ENCODE measurements at places on chromosomes 12 and 14. TPM values are rescaled to one million over a fixed set of nuclear protein-coding genes. Genes with fewer than 3 reads are reported as not detected.

GRCh38 chr12:94532490-94533422, 73.1 kb upstream of the CEP83 start:
- no peaks in the 10 kb centered on the region for H3K27me3 ChIP-seq
- peaks cover 24% of the 10 kb centered on the region for H3K4me1 ChIP-seq
- H3K27ac ChIP-seq: no peak overlapping the region
- H3K4me3 ChIP-seq: no peak overlapping the region

DNA sequence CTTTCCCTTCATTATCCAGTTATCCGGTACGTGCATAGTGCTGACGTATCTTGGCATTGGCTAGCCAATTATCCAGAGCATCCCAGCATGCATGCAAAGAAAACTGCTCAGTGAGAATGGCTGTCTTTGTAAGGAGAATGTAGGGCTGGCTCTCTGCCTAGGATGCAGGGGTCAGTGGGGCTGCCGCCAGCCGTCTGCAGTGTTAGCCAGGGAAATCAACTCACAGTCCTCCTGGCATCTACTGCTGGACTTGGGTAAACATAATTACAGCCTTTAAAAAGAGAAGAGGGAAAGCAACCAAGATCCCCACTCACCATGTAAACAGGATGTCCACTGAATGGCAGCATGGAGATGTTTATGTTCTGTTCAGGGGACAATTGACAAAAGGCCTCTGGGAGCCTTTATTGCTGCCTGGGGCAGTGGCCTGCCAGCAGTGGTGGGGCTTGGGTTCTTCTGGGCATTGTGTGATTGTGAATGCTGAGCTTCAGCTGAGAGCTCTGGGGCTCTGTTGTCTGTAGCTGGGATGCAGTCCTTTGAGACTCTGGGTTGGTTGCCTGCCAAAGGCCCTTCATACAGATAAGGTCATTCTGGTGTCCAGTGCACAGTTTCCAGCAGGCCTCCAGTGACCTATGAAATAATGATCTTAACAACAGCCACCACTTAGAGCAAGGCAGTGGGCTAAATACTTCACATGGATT, 121.8 kb downstream of the TBC1D30 start:
- no peaks in the 10 kb centered on the region for H3K4me1 ChIP-seq
- no peak for DNase-seq
- no peaks in the 10 kb centered on the region for H3K36me3 ChIP-seq
- peaks cover 22% of the 10 kb centered on the region for H3K27me3 ChIP-seq
- H3K27ac ChIP-seq: no peak overlapping the region
- no peak overlapping the region for H3K4me3 ChIP-seq

GRCh38 chr12:38886931-38887330, 18.5 kb downstream of the CPNE8 start:
- H3K36me3 ChIP-seq: no peaks in the 10 kb centered on the region
- no peak for DNase-seq
- H3K27ac ChIP-seq: no peak overlapping the region
- no peaks in the 10 kb centered on the region for H3K27me3 ChIP-seq

DNA sequence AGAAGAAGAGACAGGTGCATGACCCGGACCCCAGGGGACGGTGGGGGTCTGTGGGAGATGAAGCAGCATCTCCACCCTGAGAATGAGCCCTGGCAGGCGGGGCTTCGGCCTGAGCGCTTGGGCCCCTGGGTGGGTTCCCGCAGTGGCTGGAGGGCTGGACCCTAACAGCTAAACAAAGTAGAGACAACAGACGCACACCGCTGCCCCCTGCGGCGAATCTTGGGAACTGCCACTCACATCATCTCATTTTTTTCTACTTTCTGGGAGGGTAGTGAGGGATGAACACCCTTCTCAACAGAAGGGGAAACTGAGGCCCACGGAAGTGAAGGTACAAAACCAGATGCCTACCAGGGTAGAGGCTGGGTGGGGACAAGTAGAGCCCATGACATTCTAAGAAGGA, 104.7 kb downstream of the RFLNA start:
- DNase-seq: peak; percentile 24
- H3K27me3 ChIP-seq: no peaks in the 10 kb centered on the region
- peaks cover 3% of the 10 kb centered on the region for H3K4me1 ChIP-seq
- H3K4me3 ChIP-seq: no peak overlapping the region

GRCh38 chr12:17283563-17283962, 677.6 kb upstream of the LMO3 start:
- H3K4me3 ChIP-seq: no peak overlapping the region
- no peak overlapping the region for H3K27ac ChIP-seq
- no peaks in the 10 kb centered on the region for H3K4me1 ChIP-seq
- no peaks in the 10 kb centered on the region for H3K27me3 ChIP-seq
- no peaks in the 10 kb centered on the region for H3K36me3 ChIP-seq
- no peak for DNase-seq

- no peaks in the 10 kb centered on the region for H3K36me3 ChIP-seq
- H3K4me3 ChIP-seq: no peak overlapping the region
- DNase-seq: no peak
- H3K27ac ChIP-seq: no peak overlapping the region
- no peaks in the 10 kb centered on the region for H3K4me1 ChIP-seq
- H3K27me3 ChIP-seq: peaks cover 4% of the 10 kb centered on the region
Observed at GRCh38 chr14:93707475-93707874, 80.8 kb downstream of the PRIMA1 start.

- H3K27me3 ChIP-seq: no peaks in the 10 kb centered on the region
- H3K4me1 ChIP-seq: peaks cover 55% of the 10 kb centered on the region
- no peak overlapping the region for H3K27ac ChIP-seq
Observed at GRCh38 chr14:30572237-30572636, 13.3 kb downstream of the G2E3 start.

- no peak for DNase-seq
- no peak overlapping the region for H3K27ac ChIP-seq
- H3K36me3 ChIP-seq: no peaks in the 10 kb centered on the region
- no peak overlapping the region for H3K4me3 ChIP-seq
- H3K27me3 ChIP-seq: no peaks in the 10 kb centered on the region
Observed at GRCh38 chr12:30450872-30451271, 244.8 kb downstream of the IPO8 start.

GRCh38 chr12:118986050-118986449, 4.7 kb downstream of the SRRM4 start:
- peaks cover 12% of the 10 kb centered on the region for H3K27me3 ChIP-seq
- no peak overlapping the region for H3K27ac ChIP-seq
- no peak for DNase-seq
- H3K36me3 ChIP-seq: no peaks in the 10 kb centered on the region

- no peak overlapping the region for H3K4me3 ChIP-seq
- DNase-seq: no peak
- peaks cover 11% of the 10 kb centered on the region for H3K27me3 ChIP-seq
- H3K36me3 ChIP-seq: no peaks in the 10 kb centered on the region
Observed at GRCh38 chr12:113052326-113052725, 4.2 kb upstream of the DTX1 start.

- no peak for DNase-seq
- no peak overlapping the region for H3K27ac ChIP-seq
- H3K27me3 ChIP-seq: no peaks in the 10 kb centered on the region
- no peaks in the 10 kb centered on the region for H3K36me3 ChIP-seq
Observed at GRCh38 chr14:79101388-79101787, 931.2 kb downstream of the NRXN3 start.

DNA sequence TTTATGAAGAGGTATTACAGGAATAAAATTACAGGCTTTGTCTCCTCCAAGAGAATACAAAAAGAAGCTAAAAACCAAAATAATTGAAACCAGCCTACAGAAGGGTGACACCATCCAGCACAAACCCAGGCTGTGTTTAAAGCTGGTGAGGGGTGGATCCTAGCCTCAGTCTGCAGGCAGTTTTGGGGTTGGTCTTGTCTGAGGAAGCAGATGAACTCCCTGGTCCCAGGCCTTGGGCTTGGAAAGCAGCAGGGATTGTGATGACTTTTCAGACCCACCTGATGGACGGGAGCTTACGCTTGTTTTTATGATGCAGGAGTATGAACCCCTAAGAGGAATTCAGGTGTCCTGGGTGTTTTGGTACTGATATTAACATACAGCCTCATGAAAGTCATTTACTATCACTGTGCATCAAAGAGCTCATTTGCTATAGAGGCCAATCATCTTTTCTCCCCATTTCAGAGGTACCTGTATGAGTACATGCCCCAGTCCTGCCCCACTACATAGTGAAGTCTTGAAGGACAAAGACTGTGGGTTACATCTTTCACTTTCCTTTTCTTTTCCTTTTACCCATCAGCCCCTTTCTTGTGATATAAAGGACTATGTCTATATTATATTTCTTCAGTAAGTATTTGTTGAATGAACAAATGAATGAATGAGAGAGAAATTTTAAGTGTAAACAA, 18.1 kb downstream of the PRICKLE1 start:
- H3K4me1 ChIP-seq: no peaks in the 10 kb centered on the region
- H3K27me3 ChIP-seq: peaks cover 9% of the 10 kb centered on the region
- no peak for DNase-seq

- peaks cover 2% of the 10 kb centered on the region for H3K36me3 ChIP-seq
- DNase-seq: no peak
- no peak overlapping the region for H3K4me3 ChIP-seq
- no peak overlapping the region for H3K27ac ChIP-seq
- no peaks in the 10 kb centered on the region for H3K27me3 ChIP-seq
Observed at GRCh38 chr12:111943929-111944328, 69.0 kb downstream of the TMEM116 start.

DNA sequence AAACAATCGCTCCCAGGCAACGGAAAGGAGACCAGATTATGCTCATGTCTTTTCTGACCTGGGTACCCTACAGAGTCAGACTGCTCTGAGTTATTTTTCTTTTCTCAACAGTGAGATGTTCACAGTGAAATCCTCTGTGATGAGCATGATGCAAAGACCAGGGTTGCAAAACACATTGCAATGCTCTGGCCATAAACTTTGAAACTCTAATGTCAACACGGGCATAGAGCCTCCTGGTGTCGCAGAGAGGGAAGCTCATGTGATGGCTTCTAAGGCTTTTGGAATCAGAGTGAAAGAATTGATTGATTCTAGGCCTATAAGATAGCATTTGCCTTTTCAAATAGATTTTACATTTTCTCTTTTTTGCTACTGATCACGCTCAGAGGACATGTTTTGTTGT, 193.4 kb downstream of the RASSF9 start:
- no peak overlapping the region for H3K27ac ChIP-seq
- DNase-seq: no peak
- no peaks in the 10 kb centered on the region for H3K4me1 ChIP-seq
- no peak overlapping the region for H3K4me3 ChIP-seq
- no peaks in the 10 kb centered on the region for H3K27me3 ChIP-seq
- H3K36me3 ChIP-seq: no peaks in the 10 kb centered on the region

GRCh38 chr12:126061777-126062176, 996.5 kb downstream of the AACS start:
- no peaks in the 10 kb centered on the region for H3K36me3 ChIP-seq
- no peaks in the 10 kb centered on the region for H3K27me3 ChIP-seq
- H3K4me1 ChIP-seq: no peaks in the 10 kb centered on the region

DNA sequence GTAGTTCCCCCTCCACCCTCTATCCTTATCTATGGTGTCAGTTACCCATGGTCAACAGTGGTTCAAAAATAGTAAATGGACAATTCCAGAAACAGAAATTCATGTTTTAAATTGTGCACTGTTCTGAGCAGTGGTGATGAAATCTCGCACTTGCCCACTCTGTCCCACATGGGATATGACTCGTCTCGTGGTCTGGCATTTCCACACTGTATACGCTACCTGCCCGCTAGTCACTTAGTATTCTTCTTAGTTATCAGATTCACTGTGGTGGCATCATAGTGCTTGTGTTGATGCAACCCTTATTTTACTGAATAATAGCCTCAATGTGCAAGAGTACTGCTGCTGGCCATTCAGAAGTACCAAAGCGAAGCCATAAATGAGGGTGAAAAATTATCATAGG, 507.0 kb downstream of the SNAPC1 start:
- H3K4me3 ChIP-seq: no peak overlapping the region
- H3K4me1 ChIP-seq: no peaks in the 10 kb centered on the region
- no peak for DNase-seq
- H3K36me3 ChIP-seq: no peaks in the 10 kb centered on the region

DNA sequence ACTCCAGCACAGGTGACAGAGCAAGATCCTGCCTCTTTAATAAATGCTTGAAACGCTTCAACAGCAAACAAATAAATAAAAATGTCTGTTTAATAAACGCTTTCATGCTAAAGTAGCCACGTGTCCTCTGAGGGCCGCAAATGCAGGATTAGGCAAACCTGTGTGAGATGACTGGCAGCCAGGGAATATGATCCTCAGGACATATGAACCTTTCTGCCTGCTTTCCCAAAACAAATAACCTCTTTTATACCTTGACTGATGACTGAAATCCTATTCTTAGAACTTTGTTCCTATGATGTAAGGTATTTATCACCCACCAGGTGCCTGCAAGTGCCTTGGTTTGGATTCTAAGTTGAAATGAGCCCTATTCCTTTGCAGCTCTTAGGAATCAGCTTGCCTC, 14.5 kb upstream of the FLVCR2 start:
- H3K36me3 ChIP-seq: no peaks in the 10 kb centered on the region
- peaks cover 76% of the 10 kb centered on the region for H3K4me1 ChIP-seq
- H3K27ac ChIP-seq: no peak overlapping the region

GRCh38 chr14:76104802-76105355, 46.8 kb upstream of the GPATCH2L start:
- peaks cover 2% of the 10 kb centered on the region for H3K27me3 ChIP-seq
- H3K27ac ChIP-seq: no peak overlapping the region
- no peaks in the 10 kb centered on the region for H3K4me1 ChIP-seq

- no peaks in the 10 kb centered on the region for H3K4me1 ChIP-seq
- H3K27ac ChIP-seq: no peak overlapping the region
- DNase-seq: no peak
- H3K27me3 ChIP-seq: peaks cover 7% of the 10 kb centered on the region
- no peaks in the 10 kb centered on the region for H3K36me3 ChIP-seq
Observed at GRCh38 chr12:103647267-103647666, 60.2 kb downstream of the STAB2 start.

DNA sequence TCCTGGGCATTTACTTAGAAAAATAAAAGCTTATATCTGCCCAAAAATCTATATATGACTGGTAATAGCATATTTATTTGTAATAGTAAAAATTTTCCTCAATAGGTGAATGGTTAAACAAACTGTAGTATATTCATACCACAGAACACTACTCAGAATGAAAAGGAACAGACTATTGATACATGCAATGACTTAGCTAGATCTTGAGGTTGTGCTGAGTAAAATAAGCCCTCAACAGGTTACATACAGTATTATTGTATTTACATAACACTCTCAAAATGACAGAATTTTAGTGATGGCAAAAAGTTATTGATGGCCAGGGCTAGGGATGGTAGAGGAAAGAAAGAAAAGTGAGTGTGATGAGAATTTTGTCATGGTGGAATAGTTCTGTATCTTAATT, 178.4 kb downstream of the BMP4 start:
- no peaks in the 10 kb centered on the region for H3K27me3 ChIP-seq
- no peaks in the 10 kb centered on the region for H3K36me3 ChIP-seq
- H3K4me1 ChIP-seq: no peaks in the 10 kb centered on the region
- no peak for DNase-seq
- no peak overlapping the region for H3K4me3 ChIP-seq
- H3K27ac ChIP-seq: no peak overlapping the region

Gene PTPRQ
- not detected for total RNA-seq

Gene SERPINA9
- total RNA-seq: not detected

Gene NFYB
- total RNA-seq: 26.8 TPM

Gene EEF1AKMT3
- 2.8 TPM for total RNA-seq

Gene PIWIL1
- total RNA-seq: not detected

Gene IL26
- 1.00 TPM for total RNA-seq

Gene CD4
- total RNA-seq: 227 TPM

Gene IRAK3
- 0.77 TPM for total RNA-seq

Gene LYZ
- not detected for total RNA-seq

Gene GALNT9
- total RNA-seq: not detected

Gene CCDC175
- not detected for total RNA-seq
